ENCODE measurements at places on chromosomes 12 and 14.
A peak's percentile ranks its signal among the peaks of the same experiment; 100 is the strongest.

GRCh38 chr12:119444462-119445044 lies 110.0 kb downstream of the CCDC60 start:
- peak; percentile 68 for DNase-seq

GRCh38 chr14:100568164-100568997 lies 18.8 kb downstream of the BEGAIN start:
- peak; percentile 38 for DNase-seq

DNA sequence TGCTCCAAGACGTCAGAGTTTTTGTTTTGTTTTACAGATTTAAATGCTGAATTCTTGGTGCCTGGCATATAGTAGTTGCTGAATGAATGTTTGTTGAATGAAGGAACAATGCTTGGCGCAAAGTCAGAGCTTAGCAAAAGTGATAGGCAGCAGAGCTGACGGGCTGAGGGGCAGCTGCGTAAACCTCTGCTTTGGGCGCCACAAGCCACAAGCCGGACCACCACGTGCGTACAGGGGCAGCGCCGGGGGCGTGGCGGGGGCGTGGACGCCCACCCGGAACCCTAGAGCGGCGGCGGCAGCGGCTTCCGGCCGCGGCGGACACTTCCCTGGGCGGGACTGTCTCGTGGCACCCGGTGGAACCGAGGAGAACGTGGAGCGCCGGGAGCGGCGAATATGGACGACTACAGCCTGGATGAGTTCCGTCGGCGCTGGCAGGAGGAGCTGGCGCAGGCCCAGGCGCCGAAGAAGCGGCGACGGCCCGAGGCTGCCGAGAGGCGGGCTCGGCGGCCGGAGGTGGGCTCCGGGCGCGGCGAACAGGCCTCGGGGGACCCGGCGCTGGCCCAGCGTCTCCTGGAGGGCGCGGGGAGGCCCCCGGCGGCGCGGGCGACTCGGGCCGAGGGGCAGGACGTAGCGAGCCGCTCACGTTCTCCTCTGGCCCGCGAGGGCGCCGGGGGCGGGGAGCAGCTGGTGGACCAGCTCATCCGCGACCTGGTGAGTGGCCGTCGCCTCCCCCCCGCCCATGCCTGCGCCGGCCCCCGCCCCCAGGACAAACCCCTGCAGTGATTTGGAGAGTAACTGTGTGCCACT lies at the start of gene FBXW8:
TSS of gene FBXW8 (plus strand) at position 306 of the 807 bp plus-strand sequence. CDS start at position 394, 88 bp downstream.
- peak; percentile 68 for DNase-seq

GRCh38 chr14:26379951-26380350 lies 217.9 kb downstream of the NOVA1 start:
- DNase-seq: no peak

DNA sequence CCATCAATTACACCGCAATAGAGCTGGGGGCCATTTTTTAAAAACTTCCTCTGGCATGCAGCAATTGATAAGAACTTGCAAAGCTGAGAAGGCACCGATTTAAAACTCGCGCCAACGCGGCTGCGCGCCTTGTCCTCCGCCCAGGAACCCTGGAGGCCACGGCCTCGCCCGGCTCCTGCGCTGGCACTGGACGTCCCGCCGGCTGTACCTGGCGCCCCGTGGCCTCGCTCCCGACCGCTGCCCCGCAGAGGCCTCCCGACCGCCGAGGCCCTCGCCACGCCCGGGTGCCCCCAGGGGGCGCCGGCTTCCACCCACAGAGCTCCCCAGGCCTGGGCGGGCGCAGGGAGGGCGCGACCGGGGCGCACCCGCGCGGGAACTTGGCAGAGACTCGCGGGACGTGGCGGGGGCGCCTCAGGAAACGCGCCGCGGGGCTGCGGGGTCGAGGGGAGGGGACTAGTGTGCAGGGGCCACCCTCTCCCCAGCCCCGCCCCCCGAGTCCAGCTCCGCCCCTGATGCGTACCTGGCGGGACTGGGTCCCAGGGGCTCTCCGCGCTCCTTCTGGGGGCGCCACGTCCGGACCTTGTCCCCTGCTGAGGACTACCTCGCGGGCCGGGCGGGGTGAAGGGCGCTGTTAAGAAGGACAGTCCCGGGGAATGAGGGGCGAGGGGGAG lies 65.7 kb downstream of the TNFAIP2 start:
- DNase-seq: peak; percentile 54

- no peak for DNase-seq
Measured at GRCh38 chr12:2876431-2877046, 435 bp downstream of the FOXM1 start.

DNA sequence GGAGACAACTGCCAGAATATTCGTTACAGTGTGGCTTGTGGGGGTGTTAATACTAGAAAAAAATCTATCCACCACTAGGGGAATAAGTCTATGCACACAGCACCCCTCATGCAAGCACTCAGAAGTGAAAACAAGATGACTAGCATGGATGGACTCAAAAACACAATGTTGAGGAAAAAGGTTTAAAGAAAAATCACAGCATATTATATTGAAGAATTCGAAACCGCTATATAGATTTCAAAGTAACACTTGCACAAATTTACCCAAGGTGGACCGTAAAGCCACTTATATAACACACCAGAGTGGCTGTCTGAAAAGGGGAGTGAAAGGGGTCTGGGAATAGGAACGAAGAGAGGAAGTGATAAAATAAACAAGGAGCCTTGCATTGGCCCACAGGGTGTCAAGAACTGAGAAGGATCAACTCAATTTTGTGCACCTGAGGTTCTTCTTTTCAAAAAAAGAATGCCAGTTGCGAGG lies 544 bp downstream of the ABCD4 start:
- peak; percentile 55 for DNase-seq

GRCh38 chr12:93205361-93205760 lies 172.4 kb upstream of the NUDT4 start:
- no peak for DNase-seq

DNA sequence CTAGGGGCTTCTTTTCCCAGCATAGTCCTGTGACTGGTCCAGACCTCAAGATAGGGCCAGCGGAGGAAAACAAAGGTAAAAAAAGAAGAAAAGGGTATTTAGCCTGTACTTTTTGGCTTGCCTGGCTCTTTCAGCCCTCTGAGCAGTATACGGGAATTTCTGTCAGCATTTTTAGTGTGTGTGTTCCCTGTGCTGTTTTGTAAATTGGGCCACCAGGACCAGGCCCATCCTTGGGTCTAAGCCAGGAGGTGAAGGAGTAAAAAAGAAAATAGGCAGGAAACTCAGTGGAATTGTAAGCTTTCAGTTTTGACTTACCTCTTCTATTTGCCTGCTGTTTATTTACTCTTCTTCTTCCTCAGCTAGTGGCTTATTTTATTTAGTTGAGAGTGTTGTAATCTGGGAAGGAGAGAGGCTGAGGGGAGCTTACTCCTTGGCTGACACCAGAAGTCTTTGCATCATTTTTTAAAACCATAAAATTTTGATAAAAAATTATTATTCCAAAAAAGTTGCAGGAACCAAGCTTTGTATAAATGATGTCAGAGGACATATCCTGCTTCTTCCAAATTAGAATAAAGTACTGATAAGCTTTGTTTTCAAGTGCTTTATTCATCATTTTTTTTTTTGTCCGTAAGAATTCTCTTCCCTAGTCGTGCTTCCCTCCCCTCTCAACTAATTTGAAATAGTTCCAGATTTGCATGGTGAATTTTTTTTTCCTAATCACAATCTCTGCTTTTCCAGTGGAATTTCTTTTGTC lies 63.7 kb downstream of the DIP2B start:
- no peak for DNase-seq

DNA sequence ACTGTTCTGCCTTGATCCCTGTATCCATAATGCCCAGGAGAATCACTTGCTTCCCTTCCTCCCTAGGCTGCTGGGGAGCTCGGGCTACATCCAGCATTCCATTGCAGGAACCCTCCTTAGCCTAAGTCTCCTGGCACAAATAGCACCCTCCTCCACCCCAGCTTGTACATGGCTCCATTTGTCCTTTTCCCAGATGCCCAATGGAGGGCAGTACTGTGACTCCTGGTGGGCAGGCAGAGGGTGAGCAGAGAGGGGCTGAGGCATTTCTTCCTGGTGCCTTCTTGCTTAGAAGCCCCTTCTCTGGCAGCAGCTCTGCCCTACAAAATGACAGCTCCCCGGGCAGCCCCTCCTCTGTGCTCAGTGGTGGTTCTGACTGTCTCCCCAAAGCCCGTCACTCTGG lies 86.5 kb downstream of the RBM19 start:
- DNase-seq: no peak

GRCh38 chr12:13028825-13029570 lies 15.2 kb upstream of the FAM234B start:
- no peak for DNase-seq

DNA sequence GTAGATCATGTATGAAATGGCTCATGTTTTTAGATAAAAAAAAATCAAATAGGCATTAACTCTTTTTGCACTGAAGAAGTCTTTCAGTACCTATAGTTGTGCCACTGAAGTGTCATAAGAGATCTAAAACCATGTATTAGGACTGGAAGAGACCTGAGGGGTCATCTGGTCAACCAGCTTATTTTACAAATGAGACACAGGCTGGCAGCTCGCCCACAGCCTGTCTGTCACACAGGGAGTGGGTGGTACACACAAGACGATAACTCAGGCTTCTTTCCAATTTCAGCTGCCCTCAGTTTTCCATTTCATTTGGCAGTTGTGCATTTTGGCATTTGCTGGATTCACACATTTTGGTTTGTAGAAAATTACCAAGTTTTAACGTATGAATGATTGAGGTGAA lies 34.7 kb downstream of the C12orf75 start:
- DNase-seq: no peak

DNA sequence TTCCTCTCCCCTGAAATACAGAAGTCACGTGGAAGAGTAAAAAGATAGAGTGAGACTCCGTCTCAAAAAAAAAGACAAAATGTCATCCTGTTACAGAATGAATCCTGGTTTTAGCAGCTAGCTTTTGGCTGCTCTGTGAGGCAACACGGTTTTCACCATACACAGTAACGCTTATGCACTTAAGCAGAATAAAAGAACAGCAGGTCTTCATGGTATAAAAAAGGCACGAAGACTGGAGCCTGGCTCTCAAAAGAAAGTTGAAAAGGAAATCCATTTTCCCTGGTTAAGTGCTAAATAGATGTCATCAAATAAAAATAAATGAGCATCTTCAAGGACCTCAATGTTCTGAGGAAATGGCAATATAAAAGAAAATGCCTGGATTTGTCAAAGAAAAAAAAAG lies 444.1 kb downstream of the IPO8 start:
- no peak for DNase-seq

GRCh38 chr14:23929822-23930294 lies 23.7 kb upstream of the DHRS4 start:
- DNase-seq: peak; percentile 91

GRCh38 chr12:87756721-87757120 lies 272.5 kb downstream of the C12orf50 start:
- DNase-seq: no peak

DNA sequence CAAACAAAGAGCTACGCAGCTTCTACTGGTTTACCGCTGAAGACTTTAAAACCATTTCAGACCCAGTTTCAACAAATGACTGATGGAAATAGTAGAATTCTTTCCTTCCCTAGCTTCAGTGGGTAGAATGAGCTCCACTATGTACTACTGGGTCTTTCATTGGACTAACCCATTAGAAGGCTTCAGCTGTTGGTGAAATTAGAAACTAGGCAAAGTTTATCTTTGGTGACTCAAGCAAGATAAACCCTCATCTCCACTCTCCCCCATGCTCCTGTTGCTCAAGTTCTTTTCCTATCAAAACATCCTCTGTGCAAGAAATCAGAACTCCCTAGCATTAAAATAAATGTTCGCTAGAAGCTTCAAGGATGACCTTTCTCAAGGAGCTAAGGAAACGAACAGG lies 159.2 kb downstream of the PAWR start:
- DNase-seq: no peak

DNA sequence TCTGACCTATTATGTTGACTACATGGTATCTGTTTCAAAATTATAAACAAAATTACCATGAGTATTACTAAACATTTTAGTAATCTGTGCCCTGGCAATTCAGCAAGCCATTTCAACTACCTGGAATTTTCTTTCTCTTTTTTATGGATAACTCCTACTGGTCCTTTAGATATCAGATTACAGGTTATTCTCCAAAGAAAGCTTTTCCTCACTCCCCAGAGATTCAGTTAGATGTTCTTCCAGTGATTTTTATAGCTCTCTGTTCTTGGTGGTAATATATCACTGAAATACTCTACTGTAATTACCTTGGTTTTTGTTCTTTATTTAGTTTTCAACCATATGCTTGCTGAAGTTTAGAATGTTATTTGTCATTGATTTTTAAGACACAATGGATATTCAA lies 930.2 kb upstream of the FOXG1 start:
- no peak for DNase-seq

GRCh38 chr12:128661226-128661569 lies 162.6 kb downstream of the SLC15A4 start:
- no peak for DNase-seq

DNA sequence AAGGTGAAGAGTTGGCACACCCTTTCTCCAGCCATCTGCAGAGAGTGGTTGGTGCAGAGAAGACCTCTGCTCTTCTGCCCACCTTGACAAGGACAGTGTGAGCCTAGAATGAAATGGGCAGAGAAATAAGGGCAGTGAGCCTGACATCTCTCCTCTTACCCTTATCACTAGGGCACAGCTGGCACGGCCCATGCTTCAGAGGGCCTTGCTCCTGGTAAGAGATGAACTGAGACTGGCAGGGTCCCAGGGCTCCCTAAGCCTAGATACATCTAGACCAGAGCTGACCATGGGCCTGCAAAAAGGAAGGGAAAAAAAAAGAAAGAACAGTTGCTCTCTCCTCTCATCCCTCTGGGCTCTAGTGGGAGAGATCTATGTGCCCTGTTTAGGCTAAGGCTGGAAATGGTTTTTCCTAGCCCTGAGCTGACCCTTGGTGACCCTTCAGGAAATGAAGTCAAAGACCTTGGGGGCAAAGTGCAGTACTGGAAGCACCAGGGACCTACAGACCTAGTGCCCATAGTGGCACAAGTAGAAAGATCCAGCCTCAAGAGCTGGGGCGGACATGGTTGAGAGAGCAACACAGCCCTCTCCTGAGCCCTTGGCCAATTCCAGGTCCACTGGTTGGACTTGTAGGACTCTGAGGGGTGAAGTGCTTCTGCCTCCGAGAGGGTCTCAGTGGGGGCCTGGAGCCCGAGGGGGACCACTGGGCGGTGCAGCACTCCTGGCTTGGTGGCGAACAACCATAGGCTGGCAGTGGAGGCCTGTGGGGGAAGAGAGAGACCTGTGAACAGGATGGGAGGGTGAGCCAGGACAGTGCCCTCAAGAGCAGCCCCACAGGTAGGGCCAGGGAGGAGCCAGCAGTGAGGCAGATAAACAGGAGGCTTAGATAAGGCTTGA lies 22.0 kb downstream of the PRPF40B start:
- no peak for DNase-seq

DNA sequence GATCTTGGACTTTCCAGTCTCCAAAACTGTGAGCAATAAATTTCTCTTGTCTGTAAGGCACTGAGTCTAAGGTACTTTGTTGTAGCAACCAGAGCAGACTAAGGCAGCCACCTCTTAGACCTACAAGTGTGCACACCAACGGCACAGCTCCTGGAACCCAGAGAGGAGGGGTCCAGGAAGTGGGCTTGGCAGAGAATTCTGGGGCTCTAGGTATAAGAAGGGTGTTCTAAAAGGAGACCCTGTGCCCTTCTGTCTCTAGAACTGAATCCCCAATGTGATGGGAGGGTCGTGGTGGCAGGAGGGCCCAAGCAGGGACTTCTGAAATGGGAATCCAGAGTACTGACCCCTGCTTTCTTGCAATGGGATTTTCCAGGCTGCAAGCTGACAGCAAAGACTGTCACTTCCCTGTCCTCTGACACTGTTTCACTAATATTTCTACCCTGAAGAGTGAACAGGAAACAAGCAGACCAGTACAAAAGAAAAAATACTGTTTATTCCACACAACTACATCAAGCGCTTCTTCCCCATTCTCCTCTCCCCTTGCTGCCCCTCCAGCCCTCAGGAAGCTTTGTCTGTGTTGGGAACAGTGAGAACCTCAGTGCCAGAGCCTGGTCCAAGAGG lies 13.6 kb upstream of the TFCP2 start:
- peak; percentile 41 for DNase-seq

GRCh38 chr12:16197600-16197999 lies 79.9 kb downstream of the SLC15A5 start:
- DNase-seq: no peak
